Endodermal cell (in vitro differentiated cells): ENCODE measurements at places on chromosomes 12 and 14.
A peak's percentile ranks its signal among the peaks of the same experiment; 100 is the strongest.

DNA sequence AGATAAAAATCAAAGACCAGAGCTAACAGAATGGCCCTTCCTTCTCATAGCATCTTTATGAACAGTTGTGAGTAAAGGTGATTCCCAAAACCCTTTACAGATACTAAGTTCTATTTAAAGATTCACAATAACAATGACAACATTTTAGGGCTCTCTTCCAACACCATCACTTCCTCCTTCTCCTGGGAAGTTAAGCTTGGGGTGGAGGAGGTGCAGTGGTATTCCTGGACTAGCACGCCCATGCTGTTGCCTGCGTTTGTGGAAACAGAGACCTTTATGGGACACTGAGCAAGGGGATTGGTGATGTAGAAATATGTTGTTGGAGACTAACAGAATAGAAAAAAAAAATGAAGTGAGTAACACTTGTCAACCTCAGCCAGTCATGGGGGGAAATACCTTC is 22.5 kb downstream of the SYNE2 start:
- DNase-seq, result no peak

DNA sequence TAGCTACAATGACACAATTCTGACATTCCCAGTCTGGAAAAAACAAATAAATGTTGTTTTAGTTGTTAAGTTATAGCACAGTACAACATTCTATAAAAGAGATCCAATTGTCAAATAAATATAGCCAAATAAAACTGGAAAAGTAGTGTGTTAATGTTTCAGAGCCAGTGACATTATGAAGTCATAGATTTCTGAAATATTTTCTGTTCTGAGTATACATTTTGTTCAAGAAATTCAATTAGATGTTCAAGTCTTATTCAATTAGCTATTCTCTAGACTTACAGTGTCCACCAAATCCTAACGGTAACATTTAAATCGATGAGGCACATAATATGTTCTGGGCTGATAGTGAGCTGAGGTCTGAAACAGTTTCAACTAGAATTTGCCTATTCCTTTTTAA is 196.1 kb upstream of the ABCD2 start:
- DNase-seq, result no peak

DNA sequence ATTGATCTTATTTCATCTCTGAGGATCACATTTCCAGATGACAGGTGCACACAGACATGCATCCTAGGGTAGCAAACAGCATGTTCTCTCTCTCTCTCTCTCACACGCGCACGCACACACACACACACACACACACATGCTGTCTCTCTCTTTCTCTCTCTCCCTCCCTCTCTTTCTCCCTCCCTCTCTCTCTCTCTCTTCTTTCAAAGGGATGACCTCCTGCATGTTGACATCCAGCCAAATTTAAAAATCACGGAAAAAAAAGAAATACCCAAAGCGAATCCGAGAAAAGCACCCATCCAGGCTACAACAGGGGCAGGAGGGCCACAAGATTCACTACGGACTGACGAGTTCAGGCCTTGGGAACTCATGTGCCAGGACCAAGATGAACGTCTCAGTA is 2.3 kb downstream of the KSR2 start:
- peak; percentile 26 for DNase-seq

- DNase-seq, result no peak
These were observed 6.5 kb downstream of the CLSTN3 start for GRCh38 chr12:7136676-7137075.

DNA sequence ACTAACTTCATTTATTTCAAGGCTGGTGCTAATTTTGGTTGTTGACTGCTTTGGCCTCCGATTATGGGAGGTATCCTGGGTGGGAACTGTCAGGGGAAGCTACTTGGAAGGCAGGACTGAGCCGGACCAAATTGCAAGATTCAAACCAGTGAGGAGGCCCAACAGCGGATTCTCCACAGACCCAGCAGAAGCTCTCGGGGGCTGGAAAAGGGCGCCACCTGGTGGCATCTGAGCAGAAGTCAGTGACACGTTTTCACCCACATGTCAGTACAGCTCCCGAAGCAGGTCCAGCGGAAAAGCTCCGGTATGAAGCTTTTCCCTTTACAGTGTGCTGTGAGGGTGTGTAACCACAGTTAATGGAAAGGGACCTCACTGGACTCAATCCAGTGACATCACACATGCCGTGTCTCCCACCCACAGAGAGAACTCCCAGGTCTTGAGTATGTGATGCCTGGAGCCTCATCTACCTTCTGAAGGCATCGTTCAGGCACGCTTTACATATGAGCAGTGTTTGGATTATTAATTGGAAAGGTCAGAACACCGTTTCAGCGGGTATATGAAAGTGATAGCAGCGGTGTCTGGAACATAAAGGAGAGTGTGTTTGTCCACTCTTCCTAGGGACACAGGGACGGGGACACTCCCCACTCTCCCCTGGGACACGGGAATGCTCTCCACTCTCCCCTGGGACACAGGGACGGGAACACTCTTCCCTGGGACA is 3.6 kb upstream of the P2RX2 start:
- DNase-seq, result peak; percentile 97

- no peak for DNase-seq
These were observed 81.9 kb upstream of the USP44 start for GRCh38 chr12:95633049-95633731.

DNA sequence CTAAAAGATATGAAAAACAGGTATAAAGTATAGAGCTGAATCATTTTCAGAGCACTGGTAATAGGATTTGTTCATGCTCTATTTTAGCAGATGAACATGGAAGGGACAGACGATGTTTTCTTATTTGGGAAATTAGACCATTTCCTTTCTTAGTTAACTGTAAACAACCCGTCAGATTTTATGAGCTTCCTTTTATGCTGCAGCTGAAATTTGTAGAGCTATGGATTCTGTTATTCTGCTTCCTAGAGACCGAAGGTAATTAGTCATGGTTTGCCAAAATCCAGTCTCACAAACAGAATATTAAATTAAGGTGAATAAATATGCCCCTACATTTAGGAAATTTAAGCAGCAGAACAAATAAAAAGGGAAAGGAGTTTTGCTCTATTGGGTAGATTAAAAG is 180.2 kb upstream of the SYT1 start:
- DNase-seq, result no peak

- peak; percentile 91 for DNase-seq
These were observed 7.3 kb downstream of the TMEM116 start for GRCh38 chr12:112005419-112006395.

DNA sequence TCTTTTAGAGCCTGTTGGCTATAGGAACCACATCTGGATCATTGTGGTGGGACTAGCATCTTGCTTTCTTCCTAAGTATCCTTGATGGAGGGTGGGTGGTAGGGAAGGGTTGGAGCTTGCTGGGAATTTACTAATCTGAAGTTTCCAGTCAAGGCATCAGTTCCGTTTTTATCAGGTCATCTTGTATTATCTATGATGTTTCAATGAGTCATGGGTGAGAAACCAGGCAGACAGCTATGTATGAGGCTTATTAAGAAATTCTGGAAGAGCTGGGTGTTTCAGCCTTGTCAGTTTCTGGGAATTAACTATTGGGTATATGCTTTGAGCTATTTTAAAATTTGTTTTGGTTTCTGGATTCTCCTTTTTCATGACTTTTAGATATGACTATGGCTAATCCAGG is 11.3 kb downstream of the TSFM start:
- DNase-seq, result no peak

- no peak for DNase-seq
These were observed 26.9 kb upstream of the BATF start for GRCh38 chr14:75495399-75495798.

GRCh38 chr12:60926256-60926655 is 1330.4 kb downstream of the SLC16A7 start:
- DNase-seq, result no peak
